Activated CD4-positive, alpha-beta memory T cell treated with anti-CD3 and anti-CD28 coated beads for 36 hours (primary cell): ENCODE measurements at places on chromosomes 1 and 21. TPM values are rescaled to one million over a fixed set of nuclear protein-coding genes. Genes with fewer than 3 reads are reported as not detected.

The VAV3 gene
- total RNA-seq, result 3.3 TPM

The PLA2G4A gene
- total RNA-seq, result 0.97 TPM

The ASPM gene
- total RNA-seq, result 48.8 TPM

The ITGB2 gene
- total RNA-seq, result 242 TPM

The C1orf115 gene
- 0.76 TPM for total RNA-seq

The KRTAP10-8 gene
- not detected for total RNA-seq

The HMCN1 gene
- not detected for total RNA-seq

The CASQ1 gene
- not detected for total RNA-seq

The RGS5 gene
- 3.7 TPM for total RNA-seq

The STIL gene
- total RNA-seq, result 31.3 TPM

The LAD1 gene
- total RNA-seq, result not detected

The OLIG2 gene
- total RNA-seq, result not detected

The FAM163A gene
- total RNA-seq, result not detected

The U2AF1 gene
- total RNA-seq, result 38.5 TPM

The PTPN22 gene
- 45.7 TPM for total RNA-seq

The HES2 gene
- not detected for total RNA-seq

The BCL2L15 gene
- 0.93 TPM for total RNA-seq

The ST6GALNAC5 gene
- total RNA-seq, result not detected

The ANGPTL1 gene
- not detected for total RNA-seq

The PBX1 gene
- total RNA-seq, result 0.17 TPM

The RCAN1 gene
- 8.6 TPM for total RNA-seq

The RHOU gene
- total RNA-seq, result 0.68 TPM

The TCHH gene
- total RNA-seq, result not detected

The OLFML3 gene
- total RNA-seq, result 0.21 TPM
